ENCODE measurements at places on chromosomes 6 and 20. TPM values are rescaled to one million over a fixed set of nuclear protein-coding genes. Genes with fewer than 3 reads are reported as not detected.

DNA sequence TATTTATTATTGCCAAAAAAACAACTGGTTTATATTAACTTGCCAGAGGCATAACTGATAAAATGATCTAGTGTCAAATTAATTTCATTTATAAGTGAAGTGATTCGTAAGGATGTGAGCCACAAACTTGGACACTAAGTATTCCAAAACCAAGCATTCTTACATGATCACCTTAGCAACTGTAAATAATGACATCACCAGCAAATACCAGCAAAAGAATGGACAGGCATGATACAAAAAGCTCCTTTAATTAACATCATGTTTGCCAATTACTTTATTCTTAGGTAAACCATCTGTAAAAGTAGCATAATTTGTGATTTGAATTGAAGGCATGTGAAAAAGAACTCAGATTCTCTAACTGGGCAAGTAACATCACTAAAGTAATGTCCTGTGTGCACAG lies 17.2 kb upstream of the FNDC1 start:
- H3K36me3 ChIP-seq: no peaks in the 10 kb centered on the region

DNA sequence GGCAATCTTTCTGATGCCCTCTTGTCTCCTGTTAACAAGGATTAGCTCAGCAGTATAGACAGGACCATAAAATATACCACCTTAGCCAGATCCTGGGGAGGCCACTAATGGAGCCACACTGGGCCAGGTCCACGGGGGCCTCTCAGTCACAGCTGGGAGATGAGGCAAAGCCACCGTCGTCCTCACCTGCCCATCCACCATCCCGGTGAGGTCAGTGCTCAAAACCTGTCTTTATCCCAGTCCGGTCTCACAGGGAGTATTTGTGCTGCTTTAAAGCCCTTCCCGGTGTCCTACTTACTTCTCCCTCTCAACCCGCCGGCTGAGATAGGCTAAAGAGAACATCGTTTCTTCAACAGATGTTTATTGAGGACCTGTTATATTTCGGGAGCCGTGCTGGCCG lies 104.3 kb downstream of the EDN3 start:
- no peaks in the 10 kb centered on the region for H3K36me3 ChIP-seq
- peaks cover 54% of the 10 kb centered on the region for H3K4me1 ChIP-seq
- peak overlapping the region; percentile 82 for H3K27ac ChIP-seq
- no peak for DNase-seq
- H3K27me3 ChIP-seq: peaks cover 33% of the 10 kb centered on the region
- peak overlapping the region; percentile 8 for H3K4me3 ChIP-seq

- H3K4me1 ChIP-seq: peaks cover 4% of the 10 kb centered on the region
- DNase-seq: no peak
- H3K36me3 ChIP-seq: no peaks in the 10 kb centered on the region
- no peak overlapping the region for H3K27ac ChIP-seq
- H3K27me3 ChIP-seq: no peaks in the 10 kb centered on the region
These were observed 2.1 kb upstream of the SPDEF start for GRCh38 chr6:34558172-34558714.

- peaks cover 96% of the 10 kb centered on the region for H3K27me3 ChIP-seq
- peak; percentile 45 for DNase-seq
- H3K36me3 ChIP-seq: no peaks in the 10 kb centered on the region
These were observed 929 bp downstream of the CDH22 start for GRCh38 chr20:46307139-46307998.

DNA sequence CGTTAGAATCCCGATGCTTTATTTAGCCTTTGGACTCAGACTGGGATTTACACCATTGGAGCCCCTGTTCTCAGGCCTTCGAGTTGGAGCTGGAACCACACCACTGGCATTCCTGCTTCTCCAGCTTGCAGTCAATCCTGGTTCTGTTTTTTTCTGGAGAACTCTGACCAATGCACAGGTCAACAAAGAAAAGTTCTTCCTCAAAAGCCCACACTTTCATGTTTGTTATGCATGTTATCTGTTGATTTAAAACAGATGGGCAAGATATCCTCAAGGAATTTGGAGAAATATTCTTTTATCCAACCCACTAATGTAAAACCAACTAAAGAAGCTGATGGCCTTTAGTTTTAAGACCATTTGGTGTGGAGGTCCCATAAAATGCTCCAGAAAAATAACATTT lies 205.7 kb downstream of the ANKRD60 start:
- no peaks in the 10 kb centered on the region for H3K36me3 ChIP-seq
- peaks cover 64% of the 10 kb centered on the region for H3K4me1 ChIP-seq
- H3K27ac ChIP-seq: no peak overlapping the region
- peaks cover 4% of the 10 kb centered on the region for H3K27me3 ChIP-seq

DNA sequence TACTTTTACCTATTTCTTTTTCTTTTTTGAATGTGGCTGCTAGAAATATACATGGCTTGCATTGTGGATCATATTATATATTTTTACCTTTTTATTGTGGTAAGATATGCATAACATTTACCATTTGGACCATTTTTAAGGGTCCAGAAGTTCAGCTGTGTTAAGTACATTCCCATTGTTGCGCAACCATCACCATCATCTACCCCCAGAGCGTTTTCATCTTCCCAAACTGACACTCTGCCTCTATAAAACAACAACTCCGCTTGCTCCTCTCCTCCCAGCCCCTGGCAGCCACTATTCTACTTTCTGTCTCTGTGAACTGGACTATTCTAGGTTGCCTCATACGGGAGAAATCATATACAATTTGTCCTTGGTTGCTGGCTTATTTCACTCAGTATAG lies 28.2 kb upstream of the CCN5 start:
- H3K27ac ChIP-seq: no peak overlapping the region
- no peaks in the 10 kb centered on the region for H3K36me3 ChIP-seq
- peaks cover 9% of the 10 kb centered on the region for H3K27me3 ChIP-seq
- peaks cover 7% of the 10 kb centered on the region for H3K4me1 ChIP-seq
- H3K4me3 ChIP-seq: no peak overlapping the region
- DNase-seq: no peak

GRCh38 chr6:104642871-104643270 lies 216.8 kb downstream of the HACE1 start:
- no peak overlapping the region for H3K4me3 ChIP-seq
- no peaks in the 10 kb centered on the region for H3K36me3 ChIP-seq
- no peaks in the 10 kb centered on the region for H3K27me3 ChIP-seq
- no peaks in the 10 kb centered on the region for H3K4me1 ChIP-seq
- no peak overlapping the region for H3K27ac ChIP-seq

The GPLD1 gene
- total RNA-seq: 2.7 TPM

The CCR6 gene
- total RNA-seq: not detected

The THEMIS gene
- not detected for total RNA-seq
